ENCODE measurements at places on chromosomes 2 and 18.

DNA sequence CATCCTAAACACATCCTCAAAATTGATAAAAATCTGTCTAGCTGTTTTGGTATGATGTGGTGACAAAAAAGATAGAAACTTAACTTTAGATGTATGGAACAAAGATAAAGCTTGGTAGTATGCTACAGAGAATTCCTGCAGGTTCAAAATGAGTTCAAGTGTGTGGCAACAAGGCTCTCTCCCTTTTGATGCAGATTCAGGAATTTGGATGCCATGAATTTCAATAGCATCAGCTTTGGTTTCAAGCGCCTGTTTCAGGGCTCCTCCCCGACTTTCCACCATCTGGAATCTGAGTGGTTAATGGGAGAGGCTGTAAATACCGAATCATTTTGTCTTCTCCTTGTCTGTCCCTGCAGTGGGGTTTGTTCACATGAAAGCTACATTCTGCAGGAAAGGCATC, 180.6 kb downstream of the MTX2 start:
- DNase-seq, result no peak

DNA sequence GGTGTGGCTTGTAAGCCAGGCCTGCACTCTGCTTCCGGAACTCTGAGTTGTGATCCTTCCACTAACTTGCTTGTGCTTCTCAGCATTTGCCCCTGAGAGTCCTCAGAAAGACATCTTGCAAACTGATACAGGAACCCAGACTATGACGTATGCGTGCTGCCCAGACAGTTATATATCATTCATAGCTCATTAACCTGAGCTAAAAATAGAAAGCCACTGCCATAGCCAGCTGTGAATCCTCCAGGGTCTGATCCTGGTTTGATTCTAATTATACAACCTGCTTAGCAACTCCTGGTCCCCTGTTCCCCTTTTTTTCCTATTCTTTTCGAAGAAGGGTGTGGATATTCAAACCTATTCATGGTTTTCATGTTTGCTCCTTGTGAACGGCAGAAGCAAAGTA, 63.7 kb downstream of the MARCHF4 start:
- no peak for DNase-seq

DNA sequence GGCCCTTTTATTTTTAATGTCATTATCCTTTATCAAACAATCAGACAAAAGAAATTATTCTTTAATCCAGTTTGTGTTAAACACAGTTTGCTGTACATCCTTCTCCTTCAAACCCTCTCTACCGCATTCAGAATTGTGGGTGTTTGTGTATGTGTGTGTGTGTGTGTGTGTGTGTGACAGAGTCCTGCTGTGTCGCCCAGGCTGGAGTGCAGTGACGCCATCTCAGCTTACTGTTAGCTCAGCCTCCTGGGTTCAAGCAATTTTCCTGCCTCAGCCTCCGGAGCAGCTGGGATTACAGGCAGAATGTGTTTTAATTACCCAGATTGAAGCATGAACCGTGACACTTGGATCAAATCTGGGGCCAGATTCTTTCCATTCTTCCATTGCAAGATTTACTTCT, 723.7 kb downstream of the DCDC2C start:
- no peak for DNase-seq

- DNase-seq, result no peak
Observed at GRCh38 chr18:58557008-58557435, 71.9 kb downstream of the ALPK2 start.

GRCh38 chr18:50388988-50389387, 14.1 kb downstream of the SKA1 start:
- DNase-seq, result no peak

DNA sequence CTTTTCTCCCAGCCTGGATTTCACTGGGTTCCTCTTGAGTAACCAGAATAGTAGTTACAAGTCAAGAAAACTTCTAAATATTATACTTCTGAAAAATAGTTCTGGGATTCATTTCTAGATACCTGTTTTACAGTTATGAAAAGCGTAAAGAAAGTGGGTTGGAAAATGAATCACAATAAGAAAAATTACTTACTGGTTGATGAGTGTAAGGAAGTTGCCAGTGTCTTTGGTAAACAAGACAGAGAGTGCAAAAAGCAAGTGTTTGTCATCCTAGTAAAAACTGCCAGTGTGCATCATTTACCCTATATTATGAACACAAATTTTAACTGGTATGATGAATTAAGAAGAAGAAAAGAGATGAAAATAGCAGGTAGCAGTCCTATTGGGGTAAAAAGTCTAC, 88.9 kb downstream of the R3HDM1 start:
- no peak for DNase-seq

DNA sequence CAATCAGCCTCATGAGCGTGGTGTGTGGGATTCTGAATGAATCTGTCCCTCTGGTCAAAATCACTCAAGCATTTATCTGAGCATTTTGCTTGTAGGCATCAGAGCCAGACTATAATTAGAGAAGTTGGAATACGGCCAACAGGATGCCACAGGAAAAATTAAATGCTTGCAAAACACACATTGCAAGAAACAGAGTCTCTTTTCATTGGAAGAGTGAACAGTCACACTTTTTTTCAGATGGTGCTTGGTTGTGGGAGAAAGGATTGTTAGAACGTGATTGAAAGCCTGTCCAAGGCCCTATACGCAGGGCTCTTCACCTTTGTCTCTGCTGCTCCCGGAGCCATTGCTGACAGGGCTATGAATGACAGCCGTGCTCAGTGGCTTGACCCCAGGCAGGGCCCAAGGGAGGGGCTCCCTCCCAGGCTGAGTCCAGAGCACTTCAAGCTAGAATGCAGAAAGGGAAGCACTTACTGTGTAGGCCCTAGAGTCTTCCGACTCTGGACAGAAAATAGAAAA, 59.8 kb downstream of the SNTG2 start:
- no peak for DNase-seq

- DNase-seq, result peak; percentile 53
Observed at GRCh38 chr2:230714136-230714480, 1.5 kb downstream of the CAB39 start.

- DNase-seq, result peak; percentile 7
Observed at GRCh38 chr2:47373747-47374146, 29.2 kb upstream of the MSH2 start.

All from hematopoietic multipotent progenitor cell (in vitro differentiated cells).